ENCODE measurements at places on chromosomes 7 and 10.

- DNase-seq, result no peak
These were observed 6.2 kb downstream of the PRKG1 start for GRCh38 chr10:51080311-51081006.

DNA sequence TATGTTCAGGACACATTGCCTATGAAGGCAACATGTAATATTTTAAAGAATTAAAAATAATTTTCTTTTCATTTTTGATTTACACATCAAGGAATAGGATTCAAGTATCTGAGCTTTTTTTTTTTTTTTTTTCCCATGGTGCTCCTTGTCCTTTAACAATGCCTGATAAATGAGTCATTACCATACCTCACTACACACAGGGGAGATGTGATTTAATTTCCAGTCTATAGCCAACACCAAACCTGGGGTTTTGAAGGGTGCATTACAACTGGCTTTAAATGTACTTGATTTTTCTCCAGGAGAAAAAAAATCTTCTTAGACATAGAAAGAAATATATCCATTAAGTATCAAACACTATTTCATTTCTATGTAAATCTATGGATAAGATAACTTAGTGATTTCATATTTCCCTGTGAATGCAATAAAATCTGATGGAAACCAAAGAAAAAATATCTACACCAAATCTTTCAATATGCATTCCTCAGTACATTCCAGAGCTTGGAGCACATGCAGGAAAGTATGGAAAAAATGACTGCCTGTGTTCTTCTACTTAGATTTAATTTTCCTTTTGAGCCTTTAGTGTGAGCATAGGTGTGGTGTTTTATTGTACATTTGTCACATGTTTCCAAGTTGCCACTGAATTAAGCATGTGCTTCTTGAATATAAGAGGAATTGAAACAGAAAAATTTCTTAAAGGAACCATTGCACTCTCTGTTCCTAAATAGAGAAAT, 204.8 kb upstream of the MEOX2 start:
- DNase-seq, result no peak

DNA sequence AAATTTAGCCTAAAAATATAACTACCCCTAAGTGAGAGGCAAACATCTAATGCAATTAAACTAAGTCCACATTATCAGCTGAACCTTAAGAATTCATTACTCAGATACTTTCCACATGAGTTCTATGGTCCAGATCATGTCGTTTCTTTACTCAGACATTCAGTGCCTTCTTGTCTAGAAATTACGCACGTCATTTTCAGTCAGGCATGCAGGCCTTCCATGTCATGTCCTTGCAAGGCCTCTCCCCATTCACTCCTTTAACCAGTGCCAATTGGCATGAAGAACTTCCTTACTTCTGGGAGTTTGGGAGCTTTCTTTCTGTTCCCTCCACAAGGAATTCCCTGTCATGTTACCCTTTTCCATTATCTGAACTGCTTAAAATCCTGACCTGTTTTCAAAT, 118.8 kb downstream of the NRP1 start:
- DNase-seq, result no peak

DNA sequence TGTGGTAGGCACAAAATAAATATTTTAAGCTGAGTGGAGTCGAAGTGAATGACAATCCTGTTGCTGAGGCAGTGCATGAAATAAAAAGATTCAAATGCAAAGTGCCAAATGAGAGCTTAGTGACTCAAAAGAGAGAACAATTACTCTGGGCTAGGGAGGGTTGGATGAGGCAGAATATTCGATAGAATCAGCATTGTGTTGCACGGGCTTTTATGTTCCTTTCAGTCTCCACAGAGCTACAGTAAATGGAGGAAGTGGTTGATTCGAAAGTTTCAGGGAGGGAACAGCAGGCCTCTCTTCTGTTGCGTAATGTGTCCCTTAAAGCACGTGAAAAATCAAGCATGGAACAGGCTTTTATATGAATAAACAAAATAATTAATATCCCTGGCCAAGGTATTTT, 599.3 kb upstream of the CELF2 start:
- DNase-seq, result no peak

DNA sequence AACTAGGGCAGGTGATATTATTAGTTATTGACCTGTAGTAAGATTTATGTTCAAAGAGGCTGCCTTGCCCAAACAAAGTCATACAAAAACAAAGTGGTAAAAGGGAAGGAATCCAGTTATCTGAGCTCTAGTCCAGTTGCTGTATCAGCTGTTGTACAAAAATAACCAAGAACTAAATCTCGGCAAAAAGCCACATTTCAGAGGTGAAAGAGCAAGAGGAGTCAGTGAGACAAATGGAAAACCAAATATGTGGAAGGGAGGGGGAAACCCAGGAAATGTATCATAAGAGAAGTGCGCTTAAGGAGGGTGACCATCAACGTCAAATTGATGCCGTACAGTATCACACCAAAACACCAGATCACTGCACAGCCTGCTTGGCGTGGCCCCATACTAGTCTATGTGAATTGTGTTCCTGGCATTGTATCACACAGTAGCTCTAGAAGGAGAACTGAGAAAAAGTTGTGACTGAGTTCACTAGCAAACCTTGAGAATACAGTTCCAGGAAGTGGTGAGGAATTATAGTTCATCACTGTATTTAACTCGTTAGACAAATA, 6.4 kb downstream of the AGBL3 start:
- no peak for DNase-seq

GRCh38 chr10:17001961-17002749, 127.5 kb downstream of the CUBN start:
- DNase-seq, result no peak

DNA sequence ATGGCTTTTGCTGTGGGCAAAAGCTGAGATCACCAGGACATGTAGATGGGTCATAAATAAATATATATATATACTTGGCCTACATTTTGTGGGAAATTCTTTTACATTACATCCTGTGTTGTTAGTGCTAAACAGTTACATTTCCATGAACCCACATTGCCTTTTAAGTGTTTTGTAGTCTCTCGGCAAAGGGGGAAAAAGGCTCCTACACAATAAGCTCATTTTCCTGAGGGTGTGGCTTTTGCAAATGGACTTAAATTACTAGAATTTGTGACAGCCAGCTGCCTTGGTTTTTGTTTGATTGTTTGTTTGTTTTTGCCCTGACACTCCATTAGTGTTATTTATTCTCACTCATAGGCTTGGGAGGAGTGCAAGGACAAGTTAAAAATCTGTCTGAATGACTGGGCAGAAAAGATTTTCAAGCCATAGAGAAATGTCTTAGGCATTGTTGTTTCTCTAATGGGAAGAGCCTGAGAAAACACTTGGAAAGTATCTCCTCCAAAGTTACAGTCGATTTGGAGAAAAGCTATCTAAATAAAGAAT, 128.8 kb downstream of the DGKB start:
- DNase-seq, result no peak

GRCh38 chr7:51274001-51274400, 42.6 kb downstream of the COBL start:
- DNase-seq, result no peak

GRCh38 chr7:96499532-96499931, 177.6 kb upstream of the SLC25A13 start:
- peak; percentile 59 for DNase-seq

- no peak for DNase-seq
These were observed 360.4 kb upstream of the CELF2 start for GRCh38 chr10:10657139-10657760.

DNA sequence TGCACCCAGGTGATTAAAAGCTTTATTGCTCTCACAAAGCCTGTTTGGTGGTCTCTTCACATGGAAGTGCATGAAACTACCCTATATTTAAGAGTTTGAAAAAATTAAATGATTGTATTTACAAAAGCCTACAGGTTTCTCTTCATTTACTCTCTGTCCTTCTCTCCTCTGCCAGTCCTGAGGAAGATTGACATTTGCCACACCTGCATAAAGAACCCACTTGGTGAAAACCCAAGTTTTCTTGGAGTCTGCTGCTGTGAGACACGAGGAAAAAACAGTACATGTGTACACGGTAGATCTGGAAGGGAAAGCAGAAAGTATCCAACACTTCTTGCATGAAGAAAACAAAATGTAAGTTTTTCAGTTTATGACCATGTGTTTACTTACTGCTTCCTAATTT, 994.4 kb upstream of the POT1 start:
- no peak for DNase-seq

DNA sequence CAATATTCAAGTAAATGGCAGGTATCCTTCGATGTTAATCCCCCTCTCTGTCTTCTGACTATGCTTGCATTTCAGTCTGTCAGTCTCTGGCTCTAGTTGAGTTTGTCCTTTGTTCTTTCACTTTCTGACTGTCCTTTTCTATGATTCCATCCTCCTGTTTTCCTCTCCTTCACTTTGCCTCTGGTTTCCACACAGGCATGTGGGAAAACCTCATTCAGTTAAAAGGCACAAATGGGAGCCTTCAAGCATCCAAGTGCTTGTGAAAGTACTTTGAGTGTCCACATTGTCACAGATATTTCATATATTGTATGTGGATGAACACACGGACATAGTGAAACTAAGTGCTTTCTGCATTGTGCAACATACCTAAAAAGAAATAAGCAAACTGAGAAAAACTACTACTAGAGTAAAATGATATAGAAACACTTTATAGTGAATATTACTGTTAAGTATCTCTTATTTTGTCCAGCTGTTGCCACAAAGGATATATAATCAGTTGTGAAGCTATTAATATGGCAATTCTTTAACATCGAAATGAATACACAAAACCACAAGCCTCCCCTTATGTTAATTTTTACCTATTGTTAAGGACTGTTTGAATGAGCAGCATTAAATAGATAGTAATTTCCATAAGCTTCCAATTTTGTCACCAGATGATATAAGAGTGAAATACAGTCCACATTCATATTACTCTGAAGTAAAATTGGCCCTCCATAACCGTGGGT, 71.7 kb downstream of the NRBF2 start:
- no peak for DNase-seq

DNA sequence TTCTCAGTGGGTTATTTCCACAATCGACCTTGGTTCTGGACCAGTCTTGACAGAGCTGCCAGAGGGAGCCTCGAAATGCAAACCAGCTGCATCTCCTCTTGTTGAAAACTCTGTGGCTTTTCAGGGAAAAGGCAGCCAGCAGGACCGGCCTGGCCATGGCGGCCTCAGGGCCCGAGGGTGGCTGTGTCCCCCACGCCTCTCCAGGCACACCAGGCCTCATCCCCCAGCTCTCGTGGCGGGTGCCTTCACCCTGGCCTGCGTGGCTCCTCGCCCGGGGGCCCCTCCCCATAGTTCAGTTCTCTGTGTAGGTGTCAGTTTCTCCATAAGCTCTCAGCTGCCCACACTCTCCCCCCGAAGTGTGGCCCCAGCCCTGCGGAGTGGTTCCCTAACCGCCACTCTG, 63.5 kb downstream of the MGMT start:
- DNase-seq, result no peak

DNA sequence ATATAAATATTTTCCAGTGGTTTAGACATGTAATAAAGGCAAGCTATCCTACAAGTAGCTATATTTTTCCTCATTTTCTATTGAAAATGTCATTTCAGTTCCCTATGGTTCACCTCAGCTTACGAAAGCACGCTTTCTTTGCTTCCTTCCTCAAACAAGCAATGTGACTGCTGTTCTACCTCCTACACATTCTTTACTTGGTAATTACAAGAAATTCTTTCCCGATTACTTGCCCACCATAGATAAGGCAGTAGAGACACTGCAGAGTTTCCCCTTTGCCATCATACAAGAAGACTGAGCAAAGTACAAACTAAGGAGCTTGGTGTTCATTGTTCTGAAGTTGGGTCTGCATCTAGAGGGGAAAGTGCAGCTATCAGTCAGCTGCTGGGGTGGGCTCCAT, 249.4 kb downstream of the CRPPA start:
- no peak for DNase-seq

DNA sequence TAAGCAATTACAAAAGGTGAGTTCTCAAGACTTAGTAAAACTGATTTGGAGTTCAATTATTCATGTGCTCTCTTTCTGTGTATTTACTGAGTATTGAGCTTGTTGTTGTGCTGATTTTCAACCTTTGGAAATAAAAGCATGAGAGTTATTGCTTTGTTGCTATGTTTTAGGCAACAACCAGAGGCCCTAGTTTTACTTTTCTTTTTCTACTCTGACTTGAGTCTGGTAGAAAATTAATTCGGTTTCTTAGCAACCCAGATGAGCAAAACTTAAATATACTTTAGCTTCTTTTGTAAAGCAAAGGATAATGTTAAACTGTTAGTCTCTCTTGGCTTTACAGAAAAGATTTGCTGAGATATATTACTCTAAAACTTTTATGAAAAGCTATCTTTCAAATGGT, 66.4 kb upstream of the SCIN start:
- DNase-seq, result no peak

DNA sequence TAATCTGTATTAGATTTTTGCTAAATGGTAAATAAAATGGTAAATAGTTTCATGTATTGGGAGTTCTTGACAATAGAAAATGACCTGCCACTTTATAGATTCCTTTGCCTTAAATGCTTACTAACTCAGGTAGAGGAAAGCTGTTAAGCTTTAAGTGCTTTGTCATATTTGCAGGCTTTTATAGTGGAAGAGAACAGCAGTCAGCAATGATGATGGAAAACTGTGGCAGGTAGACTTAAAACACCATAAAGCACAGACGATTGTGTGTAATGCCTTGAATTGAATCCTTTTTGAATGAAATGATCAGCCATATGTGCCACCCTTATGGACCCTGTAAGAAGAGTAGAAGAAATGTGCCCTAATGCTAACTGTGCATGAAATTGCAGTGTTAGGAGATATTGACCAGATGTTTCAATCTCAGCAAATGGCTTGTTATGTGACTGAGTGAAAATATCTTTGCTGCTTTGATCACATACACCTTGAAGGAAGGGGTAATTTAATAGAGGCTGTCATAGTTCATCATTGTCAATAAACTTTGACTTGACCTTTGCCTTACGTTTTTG, 230.4 kb downstream of the ADK start:
- DNase-seq, result no peak

- no peak for DNase-seq
These were observed 30.8 kb downstream of the SLC37A3 start for GRCh38 chr7:140367528-140367927.

DNA sequence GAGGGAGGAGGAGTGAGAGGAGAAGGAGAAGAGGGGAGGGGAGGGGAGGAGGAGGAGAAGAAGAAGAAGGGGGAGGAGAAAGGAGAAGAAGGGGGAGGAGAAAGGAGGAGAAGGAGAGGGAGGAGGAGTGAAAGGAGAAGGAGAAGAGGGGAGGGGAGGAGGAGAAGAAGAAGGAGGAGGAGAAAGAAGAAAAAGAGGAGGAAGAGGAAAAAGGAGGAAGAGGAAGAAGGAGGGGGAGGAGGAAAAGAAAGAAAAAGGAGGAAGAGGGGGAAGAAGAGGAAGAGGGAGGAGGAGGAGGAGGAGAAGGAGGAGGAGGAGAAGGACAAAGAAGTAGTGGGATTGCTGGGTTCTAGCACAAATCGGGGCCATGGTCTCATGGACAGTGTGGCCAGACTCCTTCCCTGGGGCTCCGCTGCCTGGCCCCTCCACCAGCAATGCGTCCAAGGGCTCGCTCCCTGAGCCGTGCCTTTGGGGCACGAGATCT, 4.2 kb upstream of the MAFK start:
- no peak for DNase-seq

GRCh38 chr10:7255517-7255916, 155.3 kb downstream of the SFMBT2 start:
- DNase-seq, result no peak
